ENCODE measurements at places on chromosomes 16 and 17.
A peak's percentile ranks its signal among the peaks of the same experiment; 100 is the strongest.

- DNase-seq: no peak
Measured at GRCh38 chr16:11403534-11403795, 58.2 kb downstream of the RMI2 start.

GRCh38 chr16:67393111-67393787 is at the start of gene TPPP3:
Gene TPPP3 (minus strand): TSS chr16:67393498. CDS start chr16:67391111, 2,387 bp downstream.
- DNase-seq: peak; percentile 78

- DNase-seq: no peak
Measured at GRCh38 chr17:14019186-14019956, 49.9 kb upstream of the COX10 start.

GRCh38 chr17:28473542-28473941 is at the start of gene SLC13A2:
Gene SLC13A2 (plus strand): TSS chr17:28473644. CDS start chr17:28473713, 69 bp downstream.
- no peak for DNase-seq

DNA sequence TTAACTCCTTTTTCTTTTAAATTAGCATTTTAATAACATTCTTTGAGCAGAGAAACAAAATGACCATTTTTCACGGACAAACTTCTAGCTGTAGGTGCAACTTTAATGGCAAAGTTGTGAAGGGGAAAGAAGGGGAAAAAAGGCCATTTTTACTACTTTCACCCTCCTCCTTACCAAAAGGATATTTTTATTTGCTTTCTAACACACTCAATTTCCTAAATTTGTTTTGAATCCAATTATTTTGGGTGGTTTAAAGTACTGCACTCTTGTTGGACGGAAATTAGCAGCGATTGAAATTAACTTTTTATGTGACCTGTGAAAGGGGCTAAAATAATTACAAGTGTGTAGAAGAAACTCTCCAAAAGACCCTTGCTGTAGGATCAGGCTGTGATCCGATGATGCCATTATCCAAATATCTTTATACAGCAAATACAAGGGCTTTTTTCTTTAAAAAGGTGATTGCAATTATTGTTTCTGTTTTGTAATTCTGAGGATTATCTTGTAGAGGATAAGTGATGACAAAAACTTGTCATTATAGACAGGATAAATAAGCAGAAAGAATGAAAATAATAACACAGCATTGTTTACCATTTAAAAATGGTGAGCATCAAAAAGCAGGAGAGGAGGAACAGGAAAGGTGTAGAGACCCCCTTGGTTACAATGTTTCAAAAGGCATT is 42.4 kb downstream of the SNX11 start:
- no peak for DNase-seq

DNA sequence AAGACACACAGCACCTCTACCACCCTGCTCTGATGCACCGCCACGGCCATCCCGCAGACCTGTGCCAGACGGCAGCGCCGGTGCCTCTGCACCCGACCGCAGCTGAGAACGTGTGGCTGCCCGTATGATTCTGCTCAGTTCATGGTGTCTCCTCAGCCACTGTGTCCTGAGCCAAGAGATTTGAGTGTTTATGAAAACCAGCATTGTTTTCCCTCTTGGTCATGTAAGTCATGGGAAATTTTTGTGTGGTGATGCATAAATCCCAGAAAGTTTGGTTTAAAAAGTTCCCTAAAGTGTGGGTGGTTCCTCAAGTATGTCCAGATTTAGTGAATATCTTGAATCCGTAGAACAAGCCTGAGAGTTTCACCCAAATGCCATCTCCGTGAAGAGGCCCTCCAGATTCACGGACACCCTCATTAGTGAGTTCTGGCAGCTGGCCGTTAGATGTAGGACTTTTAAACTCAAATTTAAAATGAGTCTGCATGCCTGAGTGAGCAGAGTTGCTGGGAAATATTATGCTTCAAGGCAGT is 57.6 kb downstream of the CDRT4 start:
- no peak for DNase-seq

DNA sequence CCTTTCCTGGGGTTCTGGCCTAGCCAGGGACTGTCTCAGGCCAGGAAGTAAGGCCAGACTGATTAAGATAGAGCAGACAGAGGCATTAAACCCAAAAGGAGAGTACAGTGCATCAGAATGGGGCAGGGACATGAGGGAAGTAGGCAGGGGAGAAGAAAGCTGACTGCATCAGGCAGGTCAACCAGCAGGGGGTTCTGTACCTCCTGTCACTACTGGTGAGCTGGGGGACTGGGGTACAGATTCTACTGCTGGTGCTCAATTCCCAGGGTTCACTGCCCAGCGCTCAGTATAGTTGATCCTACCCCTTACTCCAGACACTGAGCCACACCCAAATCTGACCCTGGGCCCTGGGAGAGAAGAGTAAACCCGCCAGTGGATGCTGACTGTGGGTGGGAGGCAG is 12.9 kb upstream of the MTMR4 start:
- DNase-seq: no peak

- DNase-seq: no peak
Measured at GRCh38 chr17:69478916-69479315, 64.4 kb downstream of the MAP2K6 start.

DNA sequence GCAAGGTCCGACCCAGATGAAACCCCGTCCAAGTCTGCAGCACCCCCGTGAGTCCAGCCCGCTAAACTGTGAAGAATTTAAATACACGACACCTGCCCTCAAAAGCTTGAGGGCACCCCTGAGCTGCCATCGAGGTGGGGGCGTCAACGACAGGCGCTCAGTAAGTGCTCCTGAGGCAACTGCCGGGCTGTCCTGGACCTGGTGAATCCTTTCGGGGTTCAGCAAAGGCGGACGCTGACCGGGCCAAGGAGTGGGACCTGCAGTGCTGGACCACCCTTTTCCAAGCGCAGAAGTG is 512 bp upstream of the ENDOV start:
- no peak for DNase-seq

GRCh38 chr17:81222906-81223761 is at the start of gene CEP131:
Gene CEP131 (minus strand): TSS chr17:81222965. CDS start chr17:81220056, 2,909 bp downstream.
- DNase-seq: peak; percentile 99

DNA sequence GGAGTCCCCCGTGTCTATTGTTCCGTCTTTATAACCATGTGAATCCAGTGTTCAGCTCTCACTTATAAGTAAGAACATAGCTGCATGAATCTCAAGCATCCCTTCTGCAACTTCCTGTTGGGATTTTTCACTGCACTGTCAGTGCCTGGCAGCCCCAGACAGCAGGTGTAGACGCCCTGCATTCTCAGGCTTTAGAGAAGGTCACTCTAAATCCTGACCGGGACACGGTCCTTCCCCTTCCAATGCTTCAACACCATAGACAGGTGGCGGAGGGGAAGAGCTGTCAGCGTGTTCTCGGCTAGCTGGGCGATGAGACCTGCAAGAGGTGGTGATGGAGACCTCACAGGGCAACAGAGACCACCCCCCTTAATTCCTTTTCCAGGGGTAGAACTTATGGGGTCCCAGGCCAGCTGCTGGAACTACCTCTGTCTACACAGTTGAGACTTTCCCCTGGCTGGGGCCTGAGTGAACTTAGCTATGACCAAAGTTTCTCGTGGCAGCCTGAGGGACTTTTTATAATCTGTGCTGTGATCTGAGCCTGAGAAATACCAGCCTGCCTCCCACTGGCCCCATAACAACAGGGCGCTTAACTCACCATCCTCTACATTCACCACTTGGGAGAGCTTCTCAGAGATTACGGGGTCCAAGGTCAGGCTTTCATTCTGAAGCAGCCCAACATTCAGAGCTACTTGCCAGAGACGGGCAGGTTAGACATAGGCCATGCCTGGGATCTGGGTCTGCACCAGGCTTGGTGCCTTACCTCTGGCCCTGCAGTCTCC is 143.2 kb upstream of the TNRC6C start:
- no peak for DNase-seq

DNA sequence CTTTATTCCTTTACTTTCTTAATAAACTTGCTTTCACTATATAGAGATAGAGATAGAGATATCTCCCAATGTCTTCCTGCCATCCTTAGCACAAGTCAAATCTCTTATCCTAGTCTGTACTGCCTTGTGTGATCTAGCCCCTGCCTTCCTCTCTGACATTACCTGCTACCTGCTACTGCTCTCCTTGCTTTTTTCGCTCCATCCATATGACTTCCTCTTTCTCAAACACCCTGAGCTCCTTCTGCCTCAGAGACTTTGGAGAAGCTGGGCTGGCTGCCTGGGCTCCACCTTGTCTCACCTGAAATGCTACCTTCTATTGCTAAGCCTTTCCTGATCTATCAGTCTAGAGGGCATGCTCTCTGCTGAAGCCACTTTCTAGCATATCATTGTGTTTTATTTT is 24.7 kb upstream of the WSB1 start:
- no peak for DNase-seq

DNA sequence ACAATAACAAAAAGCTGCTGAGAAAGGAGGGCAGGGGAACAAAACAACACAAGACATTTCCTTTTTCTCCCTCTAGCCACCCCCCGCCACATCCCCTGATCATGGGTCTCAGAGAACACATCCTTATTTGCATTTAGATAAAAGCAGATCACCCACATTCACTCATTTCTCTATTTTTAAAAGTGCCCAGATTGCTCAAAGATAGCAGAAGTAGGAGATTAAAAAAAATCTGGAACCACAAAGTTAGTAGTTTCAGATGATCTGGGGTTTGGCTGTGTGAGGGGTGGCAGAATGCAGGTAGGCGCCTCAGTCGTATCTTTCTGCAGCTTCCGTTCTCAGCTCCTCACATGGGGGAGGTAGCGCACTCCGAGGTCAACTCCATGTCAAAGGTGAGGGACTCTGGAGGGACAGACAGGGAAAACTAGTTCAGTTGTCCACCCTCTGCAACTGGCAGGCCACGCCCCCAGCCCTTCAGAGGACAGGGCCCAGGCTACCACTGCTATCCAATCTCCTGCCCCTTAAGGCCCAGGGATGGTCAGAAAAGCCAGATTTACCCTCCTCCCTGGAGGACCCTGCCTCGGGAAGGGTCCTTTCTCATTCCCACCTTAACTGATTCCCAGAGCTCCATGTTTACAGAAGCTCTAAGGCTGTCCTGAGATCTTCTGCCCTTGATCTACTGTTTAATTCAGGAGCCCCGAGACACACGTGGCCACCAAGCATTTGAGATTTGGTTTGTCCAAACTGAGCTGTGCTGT is 27.3 kb downstream of the STAT5A start:
- no peak for DNase-seq

DNA sequence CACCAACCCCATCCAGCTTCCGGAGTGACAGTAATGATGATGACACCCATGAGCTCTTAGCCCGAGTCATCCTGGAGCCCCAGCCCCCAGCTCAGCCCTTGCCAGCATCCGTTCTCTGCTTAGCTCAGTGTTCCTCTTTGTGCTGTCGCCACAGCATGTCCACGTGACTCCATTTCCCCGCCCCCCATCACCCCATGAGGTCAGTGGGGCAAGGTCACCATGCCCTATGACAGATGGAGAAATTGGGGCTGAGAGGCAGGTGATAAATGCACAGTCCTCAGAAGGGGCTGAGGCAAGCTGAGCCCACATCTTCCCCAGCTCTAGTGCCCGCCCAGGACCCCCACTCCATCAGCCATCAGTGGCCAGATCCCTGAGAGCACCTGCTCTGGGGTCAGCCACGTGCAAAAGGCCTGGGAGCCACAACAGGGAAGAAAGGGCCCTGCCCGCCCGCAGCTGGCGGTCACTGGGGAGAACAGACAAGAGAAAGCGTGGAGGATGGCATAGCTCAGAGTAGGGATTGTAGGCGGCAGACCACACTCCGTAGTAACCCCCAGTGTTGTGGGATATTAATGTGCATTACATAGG is 17.1 kb downstream of the ITGB4 start:
- DNase-seq: no peak

Measured in breast epithelium (tissue), 4 donors.